ENCODE measurements at places on chromosomes 1 and 21.

- no peaks in the 10 kb centered on the region for H3K27me3 ChIP-seq
- no peak overlapping the region for H3K27ac ChIP-seq
- no peak overlapping the region for H3K4me3 ChIP-seq
- no peak for DNase-seq
- H3K4me1 ChIP-seq, result no peaks in the 10 kb centered on the region
Measured at GRCh38 chr1:57208741-57209302, 215.0 kb downstream of the DAB1 start.

- H3K4me1 ChIP-seq, result peaks cover 43% of the 10 kb centered on the region
- peak; percentile 43 for DNase-seq
- H3K27ac ChIP-seq, result peak overlapping the region; percentile 91
Measured at GRCh38 chr1:32291145-32291707, 657 bp upstream of the HDAC1 start.

DNA sequence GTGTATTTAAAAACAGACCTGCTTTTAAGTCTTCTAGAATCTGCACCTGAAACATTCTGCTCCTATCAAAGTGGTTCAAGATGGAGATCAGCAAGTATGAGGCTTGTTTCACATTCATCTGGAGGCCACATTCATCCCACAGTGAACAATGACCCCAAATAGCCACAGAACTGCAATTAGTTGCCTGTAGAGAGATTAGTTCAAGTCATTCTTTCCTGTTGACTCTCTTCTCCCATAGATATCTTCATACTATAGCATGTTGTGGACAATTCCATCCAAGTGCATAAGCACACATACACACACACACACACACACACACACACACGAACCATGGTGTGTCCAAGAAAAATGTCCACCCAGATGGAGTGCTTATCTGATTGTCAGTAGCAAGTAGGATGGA is 101.7 kb upstream of the FGGY start:
- DNase-seq, result no peak
- no peak overlapping the region for H3K4me3 ChIP-seq

DNA sequence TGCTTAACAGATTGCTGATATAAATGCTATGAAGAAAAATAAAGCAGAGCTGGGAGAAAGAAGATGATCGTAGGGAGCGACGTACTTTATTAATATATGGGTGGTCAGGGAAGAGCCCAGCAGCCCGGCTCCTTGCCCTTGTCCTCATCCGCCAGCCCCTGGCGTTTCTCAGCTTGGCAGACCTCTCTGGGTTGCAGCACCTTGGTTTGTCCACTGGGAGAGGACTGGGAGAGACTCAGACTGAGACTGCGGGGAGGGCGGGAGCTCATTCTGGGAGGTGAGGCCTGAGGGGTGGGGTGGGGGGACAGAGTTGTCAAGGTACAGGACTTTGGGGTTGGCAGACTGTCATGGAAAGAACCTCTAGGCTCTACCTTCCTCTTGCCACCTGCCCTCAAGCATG is 3.3 kb upstream of the S100A3 start:
- DNase-seq, result no peak
- H3K4me1 ChIP-seq, result peaks cover 26% of the 10 kb centered on the region

- H3K4me3 ChIP-seq, result no peak overlapping the region
- no peaks in the 10 kb centered on the region for H3K4me1 ChIP-seq
- DNase-seq, result no peak
- no peak overlapping the region for H3K27ac ChIP-seq
- H3K27me3 ChIP-seq, result no peaks in the 10 kb centered on the region
Measured at GRCh38 chr1:116436611-116436970, 63.5 kb downstream of the ATP1A1 start.

Measured in stomach (tissue), 19 donors.